NCI-H1930 (cell line): ENCODE measurements at places on chromosomes 5 and 9.

DNA sequence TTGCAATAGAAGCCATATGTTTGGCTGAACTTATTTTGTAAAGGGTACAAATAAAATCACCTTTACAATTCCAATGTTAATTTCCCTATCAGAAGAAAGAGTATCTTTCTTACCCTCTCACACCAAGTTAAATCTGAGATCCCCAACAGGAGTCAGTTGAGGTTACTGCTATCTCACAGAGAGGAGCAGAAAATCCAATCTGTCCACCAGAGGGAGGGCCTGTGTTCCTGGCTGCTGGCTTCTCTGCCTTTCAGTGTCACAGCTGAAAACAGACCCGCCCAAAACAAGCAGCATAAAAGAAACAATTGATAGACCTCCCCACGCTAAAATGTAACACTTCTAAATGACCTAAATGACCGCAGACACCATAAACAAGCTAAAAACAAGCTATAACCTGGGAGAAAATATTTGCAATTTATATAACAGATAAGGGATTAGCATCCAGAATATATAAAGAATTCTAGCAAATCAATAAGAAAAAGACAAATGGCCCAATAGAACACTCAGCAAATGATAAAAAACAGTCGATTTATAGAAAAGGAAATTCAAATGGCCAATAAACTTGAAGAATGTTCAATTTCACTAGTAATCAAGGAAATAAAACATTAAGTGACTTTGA is 24.5 kb upstream of the MVB12B start:
- no peak for DNase-seq

DNA sequence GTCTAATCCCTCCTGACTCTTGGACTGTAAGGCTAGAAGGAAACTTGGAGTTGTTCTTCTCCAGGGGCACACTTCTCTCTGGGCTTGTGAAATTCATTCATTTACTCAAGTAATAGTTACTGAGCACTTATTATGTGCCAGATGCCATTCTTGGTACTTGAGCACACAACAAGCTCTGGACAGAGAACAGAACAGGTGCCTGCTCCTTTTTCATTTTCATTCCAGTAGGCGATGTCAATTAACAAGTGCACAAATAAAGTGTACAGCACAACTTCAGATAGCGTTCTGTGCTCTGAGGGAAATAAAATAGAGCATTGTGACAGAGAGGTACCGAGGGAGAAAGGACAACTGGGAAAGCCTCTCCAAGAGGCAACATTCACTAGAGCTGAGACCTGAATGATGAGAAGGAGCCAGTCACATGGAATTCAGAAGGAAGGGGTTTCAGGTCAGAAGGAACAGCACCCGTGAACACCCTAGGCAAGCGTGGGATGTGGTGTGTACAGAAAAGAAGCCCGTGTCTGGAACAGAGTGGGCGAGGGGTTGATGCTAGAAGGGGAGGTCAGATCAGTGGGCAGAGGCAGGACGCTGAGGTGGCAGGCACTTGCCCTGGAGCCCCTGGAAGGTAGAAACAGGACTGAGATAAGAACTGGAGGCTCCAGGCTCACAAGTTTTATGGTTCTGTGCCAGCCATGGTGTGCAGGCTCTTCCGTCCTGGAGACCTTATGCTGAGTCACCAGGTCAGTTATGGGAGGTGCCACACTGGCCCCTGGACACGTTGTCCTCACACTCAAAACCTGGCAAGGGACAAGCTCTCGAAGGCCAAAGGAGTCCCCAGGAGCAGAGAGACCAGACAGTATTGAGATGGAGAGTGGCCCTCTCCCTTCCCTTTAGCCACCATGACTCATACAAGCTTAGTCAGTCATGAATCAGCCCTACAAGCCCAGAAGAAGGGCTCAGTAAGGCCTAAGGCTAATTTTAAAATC is 7.2 kb upstream of the ABLIM3 start:
- DNase-seq, result no peak

- no peak for DNase-seq
These were observed 195.4 kb downstream of the MPDZ start for GRCh38 chr9:13083963-13084528.

- no peak for DNase-seq
These were observed 227.0 kb upstream of the ANKRD55 start for GRCh38 chr5:56460195-56460546.

- DNase-seq, result no peak
These were observed 9.1 kb downstream of the ENHO start for GRCh38 chr9:34513567-34514214.
